ENCODE measurements at places on chromosomes 4 and X. TPM values are rescaled to one million over a fixed set of nuclear protein-coding genes. Genes with fewer than 3 reads are reported as not detected.

CDS1 gene
- total RNA-seq = 0.22 TPM

FAM9B gene
- total RNA-seq = not detected

- peaks cover 3% of the 10 kb centered on the region for H3K36me3 ChIP-seq
- peaks cover 7% of the 10 kb centered on the region for H3K4me1 ChIP-seq
- no peak overlapping the region for H3K4me3 ChIP-seq
- no peak overlapping the region for H3K27ac ChIP-seq
- no peak for DNase-seq
Observed at GRCh38 chrX:44274096-44274495, 69.4 kb downstream of the EFHC2 start.

- H3K36me3 ChIP-seq = no peaks in the 10 kb centered on the region
- H3K27me3 ChIP-seq = peaks cover 1% of the 10 kb centered on the region
- no peak overlapping the region for H3K4me3 ChIP-seq
- DNase-seq = no peak
Observed at GRCh38 chr4:54802336-54802735, 144.6 kb downstream of the KIT start.

GRCh38 chrX:45506149-45506730 is 305.6 kb upstream of the DIPK2B start:
- no peak for DNase-seq
- H3K36me3 ChIP-seq = no peaks in the 10 kb centered on the region
- peaks cover 2% of the 10 kb centered on the region for H3K4me1 ChIP-seq
- no peak overlapping the region for H3K27ac ChIP-seq
- H3K27me3 ChIP-seq = no peaks in the 10 kb centered on the region
- H3K4me3 ChIP-seq = no peak overlapping the region

DNA sequence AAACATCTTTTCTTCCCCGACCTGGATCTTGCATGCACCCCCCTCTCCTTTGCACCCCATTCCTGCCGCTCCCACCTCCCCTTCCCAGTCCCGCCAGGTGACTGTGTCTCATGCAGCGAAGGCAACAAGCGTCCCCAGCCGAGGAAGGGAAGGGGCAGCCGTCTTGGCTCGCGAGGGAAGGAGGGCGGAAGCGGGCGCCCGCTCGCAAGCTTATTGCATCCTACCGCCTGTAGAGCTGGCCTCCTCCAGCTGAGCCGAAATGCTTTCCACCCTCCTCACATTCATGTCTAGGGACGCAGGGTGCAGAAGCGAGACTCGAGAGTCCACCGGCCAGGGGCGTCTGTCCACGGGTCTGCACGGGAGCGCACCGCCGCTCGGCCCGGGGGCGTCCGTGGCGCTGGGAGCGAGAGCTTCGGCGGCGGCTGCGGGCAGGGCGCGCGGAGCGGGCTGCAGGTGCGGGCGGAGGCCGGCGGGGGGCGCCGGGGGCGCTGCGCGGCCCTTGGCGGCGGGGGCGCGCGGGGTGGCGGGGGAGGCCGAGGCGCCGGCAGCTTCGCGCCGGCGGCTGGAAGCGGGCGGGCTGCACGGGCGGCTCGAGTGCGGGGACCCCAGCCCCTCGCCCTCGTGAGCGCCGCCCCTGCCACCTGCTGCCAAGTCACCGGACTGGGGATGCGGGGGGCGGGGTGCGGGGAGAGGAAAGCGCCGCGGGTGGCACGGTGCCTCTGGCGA is at the start of gene KCNIP4:
KCNIP4 (minus strand) TSS at position 426 of the 726 bp plus-strand sequence.
- peaks cover 3% of the 10 kb centered on the region for H3K4me1 ChIP-seq
- no peak within 1 kb of the TSS for H3K27ac ChIP-seq
- no peaks in the 10 kb centered on the region for H3K36me3 ChIP-seq
- H3K27me3 ChIP-seq = peaks cover 26% of the 10 kb centered on the region
- no peak for DNase-seq

- H3K27ac ChIP-seq = no peak overlapping the region
- peak overlapping the region; percentile 59 for H3K4me3 ChIP-seq
- peaks cover 52% of the 10 kb centered on the region for H3K27me3 ChIP-seq
- H3K4me1 ChIP-seq = peaks cover 7% of the 10 kb centered on the region
Observed at GRCh38 chr4:46994007-46994405, 625 bp upstream of the GABRA4 start.

DNA sequence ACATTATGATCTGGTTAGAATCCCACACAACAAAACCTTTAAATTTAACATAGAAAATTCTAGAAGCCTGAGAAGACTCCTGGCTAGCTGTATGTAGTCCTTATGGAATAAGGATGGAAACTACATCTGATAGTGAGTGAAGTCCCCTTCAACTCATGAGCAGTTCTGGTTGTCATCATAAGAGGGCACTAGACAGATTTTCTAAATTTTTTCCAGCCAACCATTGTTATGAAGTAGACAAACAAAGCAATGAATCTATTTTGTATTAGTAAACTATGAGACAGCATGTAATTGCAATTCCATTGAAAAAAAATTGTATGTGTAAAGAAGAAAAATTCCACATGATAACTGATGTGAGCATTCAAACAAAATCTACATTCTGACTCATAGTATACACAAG is 35.2 kb downstream of the PWWP3B start:
- H3K27ac ChIP-seq = no peak overlapping the region
- H3K4me1 ChIP-seq = no peaks in the 10 kb centered on the region
- H3K4me3 ChIP-seq = no peak overlapping the region
- H3K36me3 ChIP-seq = no peaks in the 10 kb centered on the region
- no peak for DNase-seq
- no peaks in the 10 kb centered on the region for H3K27me3 ChIP-seq
